CD8-positive, alpha-beta memory T cell (primary cell): ENCODE measurements at places on chromosomes 4 and X. TPM values are rescaled to one million over a fixed set of nuclear protein-coding genes. Genes with fewer than 3 reads are reported as not detected.

Gene ASB12
- not detected for total RNA-seq

Gene MAGEA2B
- total RNA-seq: not detected

Gene MTNR1A
- total RNA-seq: not detected

Gene BCORL1
- 10.7 TPM for total RNA-seq

Gene SPANXA1
- not detected for total RNA-seq

DNA sequence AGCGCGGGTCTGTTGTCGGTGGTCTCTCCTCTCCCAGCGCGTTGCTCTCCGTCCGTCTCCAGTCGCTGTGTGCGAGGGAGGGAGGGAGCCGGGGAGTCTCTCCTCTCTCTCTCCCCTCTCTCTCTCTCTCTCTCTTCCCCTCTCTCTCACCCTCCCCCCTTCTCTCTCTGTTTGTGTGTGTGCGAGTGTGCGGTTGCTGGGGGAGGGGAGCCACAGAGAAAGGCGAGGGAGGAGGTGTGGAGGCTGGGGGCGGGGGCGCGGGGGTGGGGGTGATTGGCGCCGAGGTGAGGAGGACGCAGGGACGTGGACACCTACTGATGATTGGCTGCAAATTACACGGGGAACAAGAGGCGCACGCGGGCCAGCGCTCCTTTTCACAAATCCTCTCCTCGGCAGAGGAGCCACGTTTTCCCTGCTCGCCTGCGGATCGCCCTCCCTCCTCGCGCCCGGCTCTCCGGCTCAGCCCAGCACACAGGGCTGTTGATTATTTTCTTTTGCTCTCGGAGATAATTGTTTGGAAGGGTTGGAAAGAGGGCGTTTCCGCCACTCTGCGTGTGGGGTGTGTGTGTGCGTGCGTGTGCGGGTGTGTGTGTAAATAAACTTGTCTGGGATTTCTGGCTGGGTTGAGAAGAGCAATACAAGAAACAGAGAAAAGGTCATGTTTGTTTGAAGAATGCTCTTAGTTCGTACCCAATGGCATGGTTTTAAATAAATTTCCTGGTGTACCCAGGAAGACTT is at the start of gene CXXC4:
CXXC4 (minus strand) TSS at position 73 of the 738 bp plus-strand sequence. CDS start 3,092 bp downstream, outside the sequence.
- peaks cover 9% of the 10 kb centered on the region for H3K4me1 ChIP-seq
- no peaks in the 10 kb centered on the region for H3K36me3 ChIP-seq
- no peak within 1 kb of the TSS for H3K27ac ChIP-seq

GRCh38 chr4:107283587-107284559 is 247.8 kb upstream of the DKK2 start:
- no peaks in the 10 kb centered on the region for H3K36me3 ChIP-seq
- no peaks in the 10 kb centered on the region for H3K27me3 ChIP-seq
- H3K4me1 ChIP-seq: no peaks in the 10 kb centered on the region
- no peak for DNase-seq
- H3K4me3 ChIP-seq: no peak overlapping the region

DNA sequence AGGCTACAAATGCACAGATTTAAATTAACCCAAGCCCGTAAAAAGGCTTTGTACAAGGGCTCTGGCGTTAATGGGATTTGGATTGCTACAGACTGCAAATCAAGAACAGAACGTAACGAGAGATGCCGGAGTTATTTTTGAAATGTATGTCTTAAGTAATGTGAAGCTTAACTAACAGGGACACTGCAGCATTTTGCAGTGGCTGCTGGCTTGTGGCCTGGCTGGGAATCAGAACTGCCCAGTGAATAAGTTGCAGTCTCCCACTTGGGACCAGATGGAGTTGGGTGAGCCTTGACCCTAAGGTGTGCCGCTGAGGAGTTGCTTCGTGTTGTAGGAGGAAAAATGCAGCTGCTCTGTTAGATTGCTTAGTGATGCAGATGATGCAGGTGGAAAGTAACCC is 318.4 kb downstream of the DHX15 start:
- no peak for DNase-seq
- H3K27me3 ChIP-seq: no peaks in the 10 kb centered on the region
- H3K27ac ChIP-seq: no peak overlapping the region
- no peaks in the 10 kb centered on the region for H3K36me3 ChIP-seq
- no peak overlapping the region for H3K4me3 ChIP-seq

GRCh38 chrX:40688929-40689328 is 41.6 kb upstream of the CXorf38 start:
- no peak overlapping the region for H3K27ac ChIP-seq
- DNase-seq: no peak
